ENCODE measurements at places on chromosomes 11 and 22. TPM values are rescaled to one million over a fixed set of nuclear protein-coding genes. Genes with fewer than 3 reads are reported as not detected.

GGTLC2 gene
- not detected for total RNA-seq

SMC1B gene
- not detected for total RNA-seq

OR8D2 gene
- total RNA-seq, result not detected

DEUP1 gene
- total RNA-seq, result not detected

MIOX gene
- total RNA-seq, result not detected

PDGFB gene
- total RNA-seq, result 17.5 TPM

GGT1 gene
- 1.1 TPM for total RNA-seq

- peaks cover 40% of the 10 kb centered on the region for H3K27me3 ChIP-seq
- DNase-seq, result no peak
- H3K4me3 ChIP-seq, result no peak overlapping the region
- H3K27ac ChIP-seq, result no peak overlapping the region
- no peaks in the 10 kb centered on the region for H3K36me3 ChIP-seq
- H3K4me1 ChIP-seq, result no peaks in the 10 kb centered on the region
Observed at GRCh38 chr22:49215840-49216239, 611.8 kb downstream of the BRD1 start.

- no peak for DNase-seq
- H3K4me3 ChIP-seq, result no peak overlapping the region
- H3K4me1 ChIP-seq, result no peaks in the 10 kb centered on the region
- H3K27me3 ChIP-seq, result no peaks in the 10 kb centered on the region
- no peak overlapping the region for H3K27ac ChIP-seq
Observed at GRCh38 chr11:81497202-81497804, 1236.4 kb downstream of the FAM181B start.

DNA sequence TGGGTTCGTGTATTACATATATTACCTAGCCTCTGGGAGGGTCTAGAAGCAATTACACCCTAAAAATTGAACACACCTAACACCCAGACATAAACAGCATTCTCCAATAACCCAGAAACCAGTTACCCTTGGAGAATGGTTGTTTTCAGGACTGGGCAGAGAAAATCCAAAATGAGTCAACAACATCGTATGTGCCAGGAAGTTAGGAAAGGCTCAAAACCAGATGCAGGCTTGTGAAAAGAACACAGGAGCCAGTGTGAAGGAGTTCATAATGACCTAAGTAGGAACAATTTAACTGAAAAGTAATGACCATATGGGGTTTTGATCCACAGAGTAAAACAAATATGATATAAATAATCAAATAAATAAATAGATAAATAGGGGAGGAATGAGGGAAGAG, 5.1 kb upstream of the CLPB start:
- no peaks in the 10 kb centered on the region for H3K36me3 ChIP-seq
- H3K27me3 ChIP-seq, result no peaks in the 10 kb centered on the region
- peaks cover 16% of the 10 kb centered on the region for H3K4me1 ChIP-seq
- no peak overlapping the region for H3K4me3 ChIP-seq
- peak overlapping the region; percentile 26 for H3K27ac ChIP-seq
- no peak for DNase-seq

DNA sequence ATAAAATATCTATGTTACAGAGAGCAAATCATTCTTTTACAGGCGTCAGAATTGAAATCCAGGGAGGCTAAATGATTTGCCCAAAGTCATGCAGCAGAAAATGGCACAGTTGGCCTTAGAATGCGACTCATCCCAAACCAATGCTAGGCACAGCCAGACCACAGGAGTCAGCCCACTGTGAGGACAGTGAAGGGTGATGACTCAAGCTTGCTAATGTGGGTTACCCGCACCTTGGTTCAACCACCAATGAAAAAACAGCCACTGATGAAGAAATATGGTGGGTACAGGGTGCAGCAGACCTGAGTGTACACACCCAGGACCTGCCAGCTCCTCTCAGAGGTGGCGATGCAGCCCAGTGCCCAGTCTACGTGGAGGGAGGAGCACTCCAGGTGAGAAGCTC, 89.7 kb downstream of the ZC3H12C start:
- H3K4me3 ChIP-seq, result no peak overlapping the region
- H3K36me3 ChIP-seq, result no peaks in the 10 kb centered on the region
- no peaks in the 10 kb centered on the region for H3K27me3 ChIP-seq
- no peak for DNase-seq
- no peaks in the 10 kb centered on the region for H3K4me1 ChIP-seq
- no peak overlapping the region for H3K27ac ChIP-seq

DNA sequence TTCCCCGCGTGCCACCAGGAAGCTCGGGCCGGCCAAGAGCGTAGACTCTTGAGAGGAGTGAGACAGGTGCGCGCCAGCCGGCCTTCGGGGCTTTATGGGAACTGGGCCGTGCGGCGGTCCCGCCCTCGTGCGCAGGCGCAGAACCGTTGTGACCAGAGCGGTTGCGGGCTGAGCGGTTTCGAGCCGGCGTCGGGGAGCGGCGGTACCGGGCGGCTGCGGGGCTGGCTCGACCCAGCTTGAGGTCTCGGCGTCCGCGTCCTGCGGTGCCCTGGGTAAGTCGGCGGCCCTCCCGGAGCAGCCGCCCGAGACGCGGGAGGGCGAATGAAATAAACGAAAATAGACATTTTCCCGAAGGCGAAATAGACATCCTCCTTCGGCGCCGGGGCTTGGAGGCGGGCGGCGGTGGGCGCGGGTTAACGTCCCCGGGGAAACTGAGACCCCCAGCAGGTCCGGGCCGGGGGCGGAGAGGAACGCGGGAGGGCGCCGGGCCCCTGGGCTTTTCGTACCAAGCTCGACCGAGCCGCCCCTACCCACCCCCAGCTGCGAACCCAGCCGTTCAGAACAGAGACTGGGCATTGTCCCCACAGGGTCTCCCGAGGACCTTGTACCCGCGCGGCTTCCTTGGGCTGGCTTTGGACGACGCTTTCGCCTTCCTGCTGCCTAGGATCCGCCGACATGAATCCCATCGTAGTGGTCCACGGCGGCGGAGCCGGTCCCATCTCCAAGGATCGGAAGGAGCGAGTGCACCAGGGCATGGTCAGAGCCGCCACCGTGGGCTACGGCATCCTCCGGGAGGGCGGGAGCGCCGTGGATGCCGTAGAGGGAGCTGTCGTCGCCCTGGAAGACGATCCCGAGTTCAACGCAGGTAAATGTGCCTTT, at the start of gene ASRGL1:
Gene ASRGL1 (plus strand): TSS at position 146 of the 879 bp plus-strand sequence. CDS start 530 bp downstream, at position 676.
- H3K27me3 ChIP-seq, result no peaks in the 10 kb centered on the region
- DNase-seq, result peak; percentile 90
- peak within 1 kb of the TSS; percentile 73 for H3K27ac ChIP-seq

- H3K36me3 ChIP-seq, result peaks cover 43% of the 10 kb centered on the region
- H3K27me3 ChIP-seq, result no peaks in the 10 kb centered on the region
- no peak for DNase-seq
- peaks cover 54% of the 10 kb centered on the region for H3K4me1 ChIP-seq
- H3K4me3 ChIP-seq, result no peak overlapping the region
Observed at GRCh38 chr22:24417901-24418641, 9.3 kb upstream of the ADORA2A start.

- no peak overlapping the region for H3K4me3 ChIP-seq
- H3K4me1 ChIP-seq, result peaks cover 38% of the 10 kb centered on the region
- DNase-seq, result no peak
- H3K27me3 ChIP-seq, result no peaks in the 10 kb centered on the region
- H3K36me3 ChIP-seq, result peaks cover 5% of the 10 kb centered on the region
Observed at GRCh38 chr22:25366408-25366807, 147.0 kb downstream of the CRYBB2 start.

DNA sequence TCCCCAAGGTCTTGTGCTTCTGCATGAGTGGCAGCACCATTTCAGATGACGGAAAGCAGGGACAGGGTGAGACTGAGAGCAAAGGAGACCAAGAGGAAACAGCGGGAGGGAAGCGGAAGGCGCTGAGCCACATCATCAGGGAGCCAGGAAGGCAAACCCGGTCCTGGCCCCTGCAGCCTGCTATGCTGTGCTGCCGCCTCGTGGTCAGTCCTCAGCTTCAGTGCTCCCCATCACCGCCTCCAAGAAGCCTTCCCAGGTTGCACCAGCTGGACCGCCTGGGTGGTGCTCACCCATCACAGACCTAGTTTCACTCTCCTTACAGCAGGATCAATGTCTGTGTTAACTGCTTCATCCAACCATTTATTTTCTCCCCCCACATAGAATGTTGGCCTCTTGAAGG, 73.0 kb upstream of the PHF21B start:
- peaks cover 53% of the 10 kb centered on the region for H3K27me3 ChIP-seq
- H3K27ac ChIP-seq, result no peak overlapping the region
- DNase-seq, result no peak
- H3K4me3 ChIP-seq, result no peak overlapping the region
- H3K4me1 ChIP-seq, result no peaks in the 10 kb centered on the region

DNA sequence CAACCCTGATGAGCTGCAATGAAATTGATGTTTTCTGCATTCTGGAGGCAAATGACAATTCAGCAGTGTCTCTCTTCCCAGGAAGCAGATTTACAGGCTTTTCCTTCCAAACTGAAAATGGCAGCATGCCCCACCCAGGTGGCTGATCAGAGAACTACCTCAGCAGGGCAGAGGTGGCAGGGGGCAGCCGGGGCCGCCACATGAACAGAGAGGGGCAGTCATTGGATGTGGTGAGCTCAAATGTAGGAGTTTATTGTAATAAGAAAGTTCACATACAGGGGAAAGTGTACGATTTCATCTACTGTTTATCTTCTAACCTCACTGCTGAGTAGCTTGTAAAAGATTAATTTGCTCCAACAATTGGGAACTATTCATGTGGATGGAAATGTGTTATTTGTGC, 15.7 kb upstream of the PARVA start:
- DNase-seq, result no peak
- H3K4me1 ChIP-seq, result no peaks in the 10 kb centered on the region
- no peaks in the 10 kb centered on the region for H3K27me3 ChIP-seq
- no peak overlapping the region for H3K27ac ChIP-seq

- no peaks in the 10 kb centered on the region for H3K4me1 ChIP-seq
- H3K27ac ChIP-seq, result no peak overlapping the region
- no peak overlapping the region for H3K4me3 ChIP-seq
- no peaks in the 10 kb centered on the region for H3K27me3 ChIP-seq
Observed at GRCh38 chr11:80457823-80458222, 1017.0 kb upstream of the TENM4 start.

DNA sequence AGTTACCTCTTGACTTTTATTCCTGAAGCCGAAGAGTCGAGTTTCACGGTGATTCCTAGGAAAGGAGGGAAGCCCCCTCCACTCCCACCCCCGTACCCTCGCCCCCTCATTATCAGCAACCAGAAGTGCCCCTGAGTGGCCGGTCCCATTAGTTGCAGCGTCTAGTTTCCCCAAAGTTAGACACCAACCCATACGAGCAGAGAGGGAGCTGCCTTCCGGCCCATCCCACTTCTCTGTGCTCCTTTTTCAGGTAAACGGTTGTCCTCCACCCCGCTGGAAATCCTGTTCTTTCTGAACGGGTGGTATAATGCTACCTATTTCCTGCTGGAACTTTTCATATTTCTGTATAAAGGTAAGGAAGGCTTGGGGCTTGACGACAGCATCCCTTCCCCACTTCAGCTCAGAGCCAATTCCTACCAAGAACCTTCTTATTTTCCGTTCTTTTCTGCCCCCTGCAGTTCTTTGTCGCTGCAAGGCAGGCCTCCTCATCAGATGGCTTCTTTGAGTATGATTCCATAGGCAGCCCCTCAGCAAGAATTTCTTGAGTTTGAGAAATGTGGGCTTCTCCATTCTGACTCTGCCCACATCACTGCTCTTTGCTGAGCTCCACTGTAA, 701 bp downstream of the TMEM216 start:
- H3K27me3 ChIP-seq, result no peaks in the 10 kb centered on the region
- peaks cover 19% of the 10 kb centered on the region for H3K4me1 ChIP-seq
- no peak for DNase-seq
- peak overlapping the region; percentile 79 for H3K27ac ChIP-seq
- H3K36me3 ChIP-seq, result peaks cover 45% of the 10 kb centered on the region

All from heart right ventricle (tissue), 16 donors.